ENCODE measurements at places on chromosomes 16 and 17. TPM values are rescaled to one million over a fixed set of nuclear protein-coding genes. Genes with fewer than 3 reads are reported as not detected.

GRCh38 chr17:45914047-45914717 lies 19.8 kb downstream of the MAPT start:
- no peak for DNase-seq

GRCh38 chr17:55783684-55784245 lies 32.9 kb downstream of the PCTP start:
- DNase-seq, result peak; percentile 18

DNA sequence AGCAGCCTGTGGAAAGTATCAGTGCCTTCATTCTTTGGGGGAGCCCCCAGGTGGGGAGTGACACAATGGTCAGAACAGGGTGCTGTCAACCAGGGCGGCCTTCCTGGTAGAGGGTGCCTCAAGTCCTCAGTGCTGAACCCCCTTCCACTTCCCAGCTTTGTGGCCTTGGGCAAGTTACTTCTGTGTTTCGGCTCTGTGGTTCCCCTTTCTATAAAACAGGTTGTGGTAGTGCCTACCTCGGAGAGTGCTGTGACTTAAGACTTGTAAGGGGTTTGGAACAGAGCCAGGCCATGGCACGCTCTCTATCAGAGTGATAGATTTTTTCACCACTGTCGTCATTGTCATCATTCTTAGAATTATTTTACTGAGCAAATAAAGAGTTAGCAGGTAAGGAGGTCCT lies 141.1 kb downstream of the CCDC182 start:
- no peak for DNase-seq

GRCh38 chr17:57881143-57881542 lies 31.3 kb upstream of the MRPS23 start:
- DNase-seq, result peak; percentile 92

- DNase-seq, result peak; percentile 77
Measured at GRCh38 chr16:53159781-53160436, 105.1 kb downstream of the CHD9 start.

- DNase-seq, result no peak
Measured at GRCh38 chr17:83173914-83174361, 94.5 kb downstream of the METRNL start.

GRCh38 chr17:48532261-48532660 lies 1.4 kb upstream of the HOXB1 start:
- DNase-seq, result no peak

DNA sequence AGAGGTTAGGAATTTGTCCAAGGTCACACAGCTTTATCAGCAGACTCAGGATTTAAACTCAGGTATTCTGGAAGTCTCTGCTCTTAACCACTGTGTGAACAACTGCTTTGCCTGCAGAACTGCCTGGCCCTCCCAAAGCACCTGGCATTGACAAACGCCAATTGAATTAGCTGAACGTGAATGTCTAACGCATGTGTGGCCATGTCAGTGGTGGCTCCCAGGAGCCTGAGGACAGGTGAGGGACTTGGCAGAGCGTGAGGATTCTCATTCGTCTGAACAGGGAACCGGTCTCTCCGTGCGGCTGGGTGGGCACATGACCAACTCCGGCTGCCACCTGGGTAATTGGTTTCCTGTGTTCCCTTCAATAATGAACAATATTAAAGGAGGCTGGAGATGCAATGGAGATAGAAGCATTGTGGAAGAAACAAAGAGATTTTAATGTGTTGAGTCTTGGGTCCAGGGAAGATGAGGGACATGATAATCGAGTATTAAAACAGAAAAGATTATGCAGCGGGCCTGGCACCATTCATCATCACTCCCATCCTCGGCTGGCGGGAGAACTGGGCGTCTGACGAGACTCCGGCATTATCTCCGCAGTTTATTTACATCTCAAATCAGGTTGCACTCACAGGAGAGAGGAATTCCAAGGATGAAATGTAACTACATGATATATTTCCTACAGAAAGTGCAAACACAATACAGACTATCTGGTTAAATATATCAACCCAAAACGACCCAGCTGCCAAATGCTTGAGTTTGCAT lies 113.5 kb downstream of the NPIPB5 start:
- no peak for DNase-seq

- DNase-seq, result no peak
Measured at GRCh38 chr16:89786474-89787364, 29.7 kb downstream of the FANCA start.

DNA sequence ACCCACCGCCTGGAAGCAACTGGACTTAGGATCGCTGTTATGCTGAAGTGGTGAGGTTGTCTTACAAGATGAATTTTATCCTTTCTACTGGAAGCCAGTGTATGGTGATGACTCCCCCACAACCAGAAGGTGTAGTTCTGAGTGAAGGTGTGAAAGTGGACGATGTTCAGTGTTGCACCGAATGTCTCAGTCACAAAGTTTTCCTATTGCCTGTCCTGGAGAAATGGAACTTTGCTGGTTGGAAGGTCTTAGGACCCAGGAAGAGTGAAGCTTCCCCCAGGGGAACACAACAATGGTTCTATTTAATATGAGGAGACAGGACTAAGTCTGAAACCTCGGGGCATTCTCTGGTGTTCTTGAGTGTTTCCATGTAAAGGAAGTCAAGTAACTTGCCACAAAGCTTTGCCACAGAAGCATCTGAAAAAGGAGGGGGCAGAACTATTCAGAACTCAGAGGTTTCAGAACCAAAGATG lies 44.2 kb downstream of the USP22 start:
- no peak for DNase-seq

GRCh38 chr17:79000396-79001189 lies 9.0 kb downstream of the CANT1 start:
- DNase-seq, result no peak

- DNase-seq, result no peak
Measured at GRCh38 chr17:14910916-14911315, 354.2 kb downstream of the PMP22 start.

DNA sequence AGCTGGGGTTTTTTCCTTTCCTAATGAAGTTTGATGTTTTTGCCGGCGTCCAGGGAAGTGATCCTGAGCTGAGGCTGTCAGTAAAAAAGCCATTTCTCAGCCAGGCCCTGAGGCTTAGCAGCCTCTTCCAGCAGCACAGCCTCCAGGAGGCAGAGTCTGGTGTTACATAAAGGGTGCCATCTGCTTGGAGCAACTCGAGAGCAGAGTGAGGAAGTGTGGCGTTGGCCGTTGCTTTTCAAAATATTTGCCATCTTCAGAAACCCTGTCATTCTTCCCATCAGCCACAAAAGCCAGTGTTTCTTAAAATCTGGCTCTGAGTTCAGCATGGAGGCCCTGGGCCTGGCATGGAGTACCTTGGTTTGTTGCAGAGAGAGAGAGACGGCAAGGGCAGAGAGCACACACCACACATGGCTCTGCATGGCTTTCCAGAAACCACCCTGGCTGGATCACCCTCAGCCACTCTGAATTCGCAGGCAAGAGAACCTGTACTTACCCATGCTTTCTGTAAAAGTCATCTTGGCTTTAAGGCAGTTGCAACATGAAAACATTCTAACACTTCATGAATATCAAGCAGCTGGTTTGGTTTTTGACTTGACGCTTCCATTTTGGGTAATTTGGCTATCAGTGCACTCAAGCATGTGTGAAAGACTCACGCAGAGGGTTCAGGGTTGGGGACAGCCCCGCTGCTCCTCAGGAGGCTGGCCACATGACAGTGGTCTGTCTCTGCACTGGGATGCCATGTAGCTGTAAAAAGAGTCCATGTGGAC lies 21.0 kb downstream of the PMM2 start:
- no peak for DNase-seq

DNA sequence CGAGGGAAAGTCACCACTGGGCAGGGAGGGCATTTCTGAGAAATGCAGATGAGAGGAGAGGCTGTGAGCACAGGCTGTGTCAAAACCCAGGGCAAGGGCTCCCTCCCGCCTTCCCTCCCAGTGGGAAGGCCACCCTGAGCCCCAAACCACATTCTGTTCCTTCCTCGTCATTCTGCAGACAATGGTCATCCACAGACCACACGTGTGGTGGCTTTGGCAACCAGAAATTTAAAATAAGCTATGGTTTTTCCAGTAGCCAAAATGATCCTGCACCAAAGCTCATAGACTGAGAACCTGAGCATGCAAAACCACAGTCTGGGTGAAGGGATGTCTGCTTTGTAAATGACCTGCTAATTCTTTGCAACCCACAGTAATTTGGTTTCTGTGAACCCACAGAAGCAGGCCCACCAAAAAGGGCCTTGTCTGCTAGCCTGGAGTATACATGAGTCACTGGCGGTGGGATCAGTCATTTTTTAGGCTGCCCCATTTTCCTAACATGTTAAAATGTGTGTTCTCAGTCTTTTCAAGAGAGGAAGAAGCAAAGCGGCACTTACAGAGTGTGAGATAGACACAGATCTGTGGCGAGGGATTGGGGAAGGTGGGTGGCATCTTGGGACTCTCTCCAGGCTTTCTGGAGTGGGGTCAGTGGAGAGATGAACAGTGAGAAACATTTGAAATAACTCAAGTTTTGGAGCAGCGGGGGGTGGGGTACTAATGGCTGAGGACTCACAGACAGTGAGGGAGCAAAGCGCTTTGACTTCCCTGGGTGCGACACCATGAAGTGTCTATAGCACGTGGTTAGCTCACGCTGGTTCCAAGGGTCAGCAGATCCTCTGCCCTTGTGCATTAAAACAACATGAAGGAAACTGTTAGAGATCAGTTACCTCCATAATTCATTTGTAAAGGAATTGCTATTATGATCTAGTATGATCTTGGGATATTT lies 20.5 kb downstream of the GRB7 start:
- DNase-seq, result no peak

DNA sequence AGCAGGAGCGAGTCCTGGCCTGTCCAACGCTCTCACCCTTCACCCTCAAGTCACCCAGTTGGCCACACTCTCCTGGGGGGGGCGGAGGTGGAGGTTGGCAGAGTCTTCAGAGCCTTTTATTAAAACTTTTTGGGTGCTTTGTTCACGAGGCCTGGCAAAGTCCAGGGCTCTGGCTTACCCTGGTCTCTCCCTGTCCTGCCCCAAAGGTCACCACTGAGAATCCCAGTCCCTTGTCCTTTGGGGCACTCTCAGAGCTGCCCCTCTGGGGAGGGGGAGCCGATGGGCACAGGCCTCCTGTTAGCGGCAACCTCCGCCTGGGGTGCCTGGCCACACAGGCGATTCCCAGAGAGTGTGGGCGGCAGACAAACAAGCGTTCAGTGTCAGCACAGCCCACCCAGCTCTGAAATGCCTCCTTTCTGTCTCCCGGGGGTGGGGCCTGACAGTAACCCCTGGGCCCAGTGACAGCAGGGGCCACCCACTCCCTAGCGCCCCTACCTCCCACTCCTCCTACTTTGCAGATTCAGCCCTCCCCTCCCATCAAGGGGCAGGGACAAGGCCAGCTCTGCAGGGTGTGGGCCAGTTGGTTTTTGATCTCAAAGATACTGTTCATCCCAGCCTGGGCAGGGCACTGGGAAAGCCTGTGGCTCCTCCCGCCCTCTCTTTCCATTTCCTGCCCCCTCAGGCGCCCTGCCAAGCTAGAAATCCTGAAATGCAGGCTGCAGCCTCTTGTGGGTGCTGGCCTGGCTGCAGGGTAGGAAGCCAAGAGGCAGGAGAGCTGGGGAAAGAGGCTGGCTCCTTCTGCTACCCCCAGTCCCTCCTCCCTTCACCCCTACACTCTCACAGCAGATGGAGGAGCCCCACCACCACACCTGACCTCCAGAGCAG lies 36.6 kb upstream of the EMP2 start:
- peak; percentile 47 for DNase-seq

DNA sequence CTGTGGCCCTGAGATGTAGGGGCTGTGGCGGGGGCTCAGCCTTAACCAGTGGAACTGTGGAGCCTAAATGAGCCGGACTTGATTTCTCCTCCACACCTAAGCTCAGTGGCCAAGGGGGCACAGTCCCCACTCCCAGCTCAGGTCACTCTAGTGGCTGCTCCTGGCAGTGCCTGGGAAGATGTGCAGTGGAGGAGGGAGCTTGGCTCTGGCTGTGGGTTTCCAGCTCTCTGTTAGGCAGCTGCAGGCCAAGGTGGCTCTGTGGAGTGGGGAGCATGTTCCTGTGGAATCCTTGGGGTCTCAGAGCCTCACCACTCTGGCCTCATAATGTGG lies 76.3 kb downstream of the AMFR start:
- DNase-seq, result no peak

DNA sequence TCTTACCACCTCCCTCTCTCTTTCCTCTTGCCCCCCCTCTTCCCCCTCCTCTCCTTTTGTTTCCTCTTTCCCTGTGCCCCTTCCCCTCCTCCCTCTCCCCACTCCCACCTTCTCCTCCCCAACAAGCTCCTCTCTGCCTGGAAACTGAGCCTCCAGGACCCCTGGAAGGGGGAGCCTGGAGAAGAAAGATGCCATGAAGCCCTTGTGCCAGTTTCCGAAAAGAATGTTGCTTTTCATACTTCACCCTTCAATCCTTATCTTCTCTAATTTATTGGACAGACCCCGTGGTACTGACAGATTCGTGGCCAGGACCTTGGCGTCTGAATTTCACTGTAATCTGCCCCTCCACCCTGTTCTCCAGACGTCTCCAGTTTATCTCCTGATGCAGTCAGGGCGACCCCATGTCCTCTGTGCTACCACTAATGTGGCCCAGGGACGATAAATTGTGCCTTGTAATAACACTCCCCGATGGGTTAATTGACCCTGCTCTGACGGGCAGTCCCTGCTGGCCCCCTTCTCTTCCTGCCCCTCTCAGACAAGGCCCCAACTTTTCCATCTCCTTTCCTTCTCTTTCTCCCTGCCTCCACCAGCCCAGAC lies 138.4 kb upstream of the GSE1 start:
- DNase-seq, result no peak

- DNase-seq, result no peak
Measured at GRCh38 chr17:39018267-39019134, 51.3 kb upstream of the FBXO47 start.

DNA sequence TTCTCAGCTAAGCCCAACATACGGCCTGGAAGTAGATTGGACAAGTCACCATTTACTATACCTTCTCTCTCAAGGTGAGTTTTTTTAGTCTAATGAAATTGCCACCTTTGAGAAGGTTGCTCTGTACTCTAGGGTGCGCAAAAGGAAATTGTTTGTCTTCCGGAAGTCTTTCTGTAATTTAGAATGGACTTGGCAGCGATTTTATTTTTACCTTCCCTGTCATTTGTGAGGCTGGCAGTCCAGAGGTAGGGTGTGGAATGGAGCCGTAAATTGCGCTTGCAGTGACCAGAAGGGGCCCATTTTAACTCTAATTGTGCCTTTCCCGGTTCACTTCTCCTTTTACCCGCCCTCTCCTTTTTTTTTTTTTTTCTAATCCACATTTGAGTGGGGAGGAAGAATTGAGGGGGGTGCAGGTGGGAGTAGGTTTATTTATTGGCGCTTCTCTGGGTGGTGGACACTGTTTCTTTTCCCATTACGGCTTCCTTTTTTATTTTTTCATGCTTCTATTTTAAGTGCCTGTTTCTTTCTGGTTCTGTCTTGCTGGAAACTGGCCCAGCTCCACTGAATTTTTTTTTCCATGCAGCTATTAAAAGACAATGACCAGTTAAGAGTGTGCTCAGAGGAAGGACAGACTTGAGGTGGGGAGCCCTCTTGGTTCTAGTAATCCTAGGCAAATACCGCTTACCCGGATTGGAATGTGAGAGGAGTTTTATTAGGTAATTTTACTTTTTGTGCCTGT lies 89.7 kb upstream of the CLEC18A start:
- DNase-seq, result peak; percentile 90

SPNS3 gene
- not detected for total RNA-seq

CD300LB gene
- not detected for total RNA-seq

SIRT7 gene
- total RNA-seq, result 18.1 TPM

CARHSP1 gene
- 66.5 TPM for total RNA-seq

ZNF785 gene
- 8.3 TPM for total RNA-seq

ADPRM gene
- 9.3 TPM for total RNA-seq

CACNB1 gene
- total RNA-seq, result 7.0 TPM

IL34 gene
- total RNA-seq, result 3.4 TPM

SCNN1G gene
- not detected for total RNA-seq

CHST4 gene
- not detected for total RNA-seq

GPR179 gene
- total RNA-seq, result under 0.01 TPM

MAF gene
- 24.1 TPM for total RNA-seq

SLFN12L gene
- not detected for total RNA-seq

SOST gene
- total RNA-seq, result 0.09 TPM

ZNF821 gene
- 7.3 TPM for total RNA-seq
